Osteocyte (in vitro differentiated cells): ENCODE measurements at places on chromosomes 5 and 9. TPM values are rescaled to one million over a fixed set of nuclear protein-coding genes. Genes with fewer than 3 reads are reported as not detected.

DNA sequence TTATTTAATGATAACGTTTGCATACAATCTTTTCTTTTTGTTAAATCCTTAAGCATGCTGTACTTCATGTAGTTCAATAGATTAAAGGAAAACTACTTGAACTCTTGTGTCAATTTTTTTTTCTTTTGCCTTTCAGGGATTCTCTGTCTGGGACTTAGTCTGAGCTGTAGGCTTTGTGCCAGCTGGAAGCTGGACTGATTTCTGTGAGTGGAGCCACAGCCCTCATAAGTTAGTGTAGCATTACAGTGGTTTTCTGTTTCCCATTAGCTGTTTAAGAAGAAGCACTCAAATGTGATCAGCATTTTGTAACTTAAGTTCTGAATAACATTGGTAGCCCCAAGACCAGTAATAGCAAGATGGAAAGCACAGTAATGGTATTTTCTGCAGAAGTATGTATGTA is 330.6 kb upstream of the MEF2C start:
- no peak for DNase-seq

Gene MYO10
- total RNA-seq, result 87.8 and 89.5 TPM in 2 replicates

- no peak for DNase-seq
Measured at GRCh38 chr5:29247346-29248028, 1946.0 kb upstream of the CDH6 start.

- DNase-seq, result no peak
Measured at GRCh38 chr9:112371060-112371459, 8.8 kb upstream of the HSDL2 start.

Gene ZNF346
- 26.4 and 26.9 TPM in 2 replicates for total RNA-seq
